Cortex of kidney (tissue), 1 donor: ENCODE measurements at places on chromosomes 1 and 21.

- no peak for DNase-seq
These were observed 161.6 kb downstream of the LRRC40 start for GRCh38 chr1:70043804-70044203.

- DNase-seq: no peak
These were observed 45.8 kb downstream of the RGS7 start for GRCh38 chr1:241311056-241311746.

GRCh38 chr1:109761227-109762038 is 2.3 kb downstream of the EPS8L3 start:
- no peak for DNase-seq

DNA sequence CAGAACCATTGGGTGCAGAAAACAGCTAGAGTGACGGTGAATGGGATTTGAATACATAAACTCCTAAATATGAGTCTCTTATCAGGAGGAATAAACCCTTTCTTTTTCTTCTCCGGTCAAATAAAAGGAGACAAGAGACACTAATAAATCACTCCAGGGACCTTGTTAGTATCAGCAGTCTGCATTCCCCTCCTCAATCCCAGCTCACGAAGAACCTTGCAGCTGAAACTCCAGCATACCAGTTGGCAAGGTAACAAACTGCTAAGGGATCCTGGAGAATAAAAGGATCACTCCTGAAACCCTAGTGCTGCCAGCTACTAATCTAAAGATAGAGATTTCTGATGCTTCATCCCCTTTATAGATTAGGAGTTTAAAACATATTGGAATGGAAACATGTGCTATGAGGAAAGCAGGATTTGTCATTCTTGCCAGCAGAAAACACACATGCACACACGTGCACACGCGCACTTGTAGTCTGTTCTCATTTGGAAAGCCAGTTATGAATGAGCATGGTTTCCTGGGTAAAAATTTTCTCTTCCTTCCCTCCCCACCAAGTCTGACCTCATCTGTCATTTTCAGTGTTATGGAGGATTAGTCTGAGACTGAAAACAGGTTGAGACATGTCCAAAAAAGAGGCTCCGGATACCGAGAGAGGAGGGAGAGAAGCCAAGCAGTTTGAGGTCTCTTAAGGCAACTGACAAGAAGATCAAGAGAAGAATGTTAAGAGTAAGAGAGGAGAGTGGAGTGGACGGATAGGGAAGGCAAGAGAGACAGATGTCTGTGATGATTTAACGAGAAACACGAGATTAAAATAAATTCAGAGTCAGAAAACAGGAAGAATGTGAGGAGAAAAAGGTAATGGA is 10.9 kb downstream of the IER5 start:
- no peak for DNase-seq

DNA sequence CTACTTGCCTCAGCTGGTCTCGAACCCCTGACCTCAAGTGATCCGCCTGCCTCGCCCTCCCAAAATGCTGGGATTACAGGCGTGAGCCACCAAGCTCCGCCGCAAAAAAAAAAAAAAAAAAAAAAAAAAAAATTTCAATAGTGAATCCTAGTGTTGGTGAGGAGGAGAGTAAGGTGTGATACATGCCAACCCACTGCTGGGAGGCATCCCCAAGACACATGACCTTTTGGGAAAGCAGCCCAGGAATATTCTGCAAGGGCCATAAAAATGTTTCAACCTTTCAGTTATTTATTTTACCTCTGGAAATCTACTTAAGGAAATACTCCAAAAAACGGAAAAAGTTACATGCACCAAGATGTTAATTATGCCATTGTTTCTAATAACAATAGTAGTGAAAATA is 69.0 kb downstream of the ITPKB start:
- no peak for DNase-seq

GRCh38 chr1:33429856-33430691 is 821 bp downstream of the PHC2 start:
- no peak for DNase-seq

GRCh38 chr1:9084906-9085305 is 15.5 kb upstream of the SLC2A5 start:
- no peak for DNase-seq

DNA sequence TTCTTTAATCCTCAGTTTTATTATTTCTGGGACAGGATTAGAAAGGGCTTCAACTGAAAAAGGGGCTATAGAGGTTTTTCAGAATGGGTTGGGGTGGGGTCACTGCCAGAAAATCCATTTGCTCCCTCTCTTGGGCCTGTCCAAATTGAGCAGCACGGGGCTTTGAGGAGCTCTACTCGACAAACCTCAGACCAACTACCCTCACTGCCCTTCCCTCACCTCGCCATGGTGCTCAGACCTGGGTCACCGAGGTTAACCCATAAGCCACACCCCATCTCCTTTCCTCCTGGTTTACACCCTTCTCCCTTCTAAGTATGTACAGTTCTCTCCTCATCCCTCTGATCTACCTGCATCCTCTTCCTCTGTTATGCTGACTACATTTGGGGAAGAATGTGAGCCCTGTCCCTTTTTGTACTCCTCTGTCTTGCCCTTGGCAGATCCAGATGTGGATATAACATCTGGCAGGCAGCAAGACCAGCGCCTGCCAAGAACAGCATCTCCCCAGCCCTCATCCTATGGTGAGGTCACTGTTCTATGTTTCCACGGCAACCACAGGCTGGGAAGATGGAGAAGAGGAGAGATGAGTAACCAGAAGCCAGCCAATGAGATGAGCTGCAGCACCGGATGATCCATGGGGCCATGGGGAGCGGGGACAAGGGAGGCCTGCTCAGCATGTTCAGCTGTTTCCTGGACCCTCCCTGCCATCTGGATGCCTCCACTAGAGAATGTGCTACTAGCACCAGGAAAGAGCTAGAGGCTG is 3.7 kb upstream of the FABP3 start:
- DNase-seq: no peak

DNA sequence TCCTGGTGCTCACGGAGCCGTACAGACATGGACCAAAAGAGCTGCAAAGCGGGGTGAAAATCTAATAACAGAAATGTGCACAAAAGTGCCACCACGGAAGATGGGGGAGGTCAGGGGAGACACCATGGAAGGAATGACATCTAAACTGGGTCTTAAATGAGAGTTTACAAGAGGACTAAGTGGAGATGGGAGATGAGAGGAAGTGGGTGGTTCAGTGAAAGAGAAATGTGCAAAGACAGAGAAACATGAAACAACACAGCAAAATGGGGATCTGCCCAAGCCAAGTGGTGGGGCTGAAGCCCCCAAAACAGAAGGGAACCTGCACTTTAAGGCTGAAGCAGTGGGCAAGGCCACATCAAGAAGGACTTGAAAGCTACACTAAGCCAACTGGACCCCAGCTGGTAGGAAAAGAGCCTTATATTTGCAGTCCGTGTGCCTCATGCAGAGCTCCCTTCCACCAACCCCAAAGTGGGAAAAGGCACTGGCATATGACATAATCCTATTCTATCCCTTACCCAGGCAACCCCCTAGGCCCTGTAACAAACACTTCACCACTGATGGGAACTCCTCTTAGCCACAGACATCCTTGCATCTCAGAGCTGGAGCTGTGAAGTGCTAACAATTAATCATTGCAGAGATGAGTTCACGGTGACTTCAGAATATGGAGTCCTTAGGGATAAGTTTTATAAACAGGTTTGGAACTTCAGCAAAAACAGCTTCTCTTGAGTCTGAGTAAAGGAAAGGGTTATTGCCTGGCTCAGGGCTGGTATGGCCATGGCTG is 198.6 kb upstream of the EDN2 start:
- DNase-seq: no peak

- DNase-seq: no peak
These were observed 59.7 kb downstream of the MEF2D start for GRCh38 chr1:156440654-156441437.

- no peak for DNase-seq
These were observed 1.2 kb downstream of the CHD5 start for GRCh38 chr1:6178751-6179563.

DNA sequence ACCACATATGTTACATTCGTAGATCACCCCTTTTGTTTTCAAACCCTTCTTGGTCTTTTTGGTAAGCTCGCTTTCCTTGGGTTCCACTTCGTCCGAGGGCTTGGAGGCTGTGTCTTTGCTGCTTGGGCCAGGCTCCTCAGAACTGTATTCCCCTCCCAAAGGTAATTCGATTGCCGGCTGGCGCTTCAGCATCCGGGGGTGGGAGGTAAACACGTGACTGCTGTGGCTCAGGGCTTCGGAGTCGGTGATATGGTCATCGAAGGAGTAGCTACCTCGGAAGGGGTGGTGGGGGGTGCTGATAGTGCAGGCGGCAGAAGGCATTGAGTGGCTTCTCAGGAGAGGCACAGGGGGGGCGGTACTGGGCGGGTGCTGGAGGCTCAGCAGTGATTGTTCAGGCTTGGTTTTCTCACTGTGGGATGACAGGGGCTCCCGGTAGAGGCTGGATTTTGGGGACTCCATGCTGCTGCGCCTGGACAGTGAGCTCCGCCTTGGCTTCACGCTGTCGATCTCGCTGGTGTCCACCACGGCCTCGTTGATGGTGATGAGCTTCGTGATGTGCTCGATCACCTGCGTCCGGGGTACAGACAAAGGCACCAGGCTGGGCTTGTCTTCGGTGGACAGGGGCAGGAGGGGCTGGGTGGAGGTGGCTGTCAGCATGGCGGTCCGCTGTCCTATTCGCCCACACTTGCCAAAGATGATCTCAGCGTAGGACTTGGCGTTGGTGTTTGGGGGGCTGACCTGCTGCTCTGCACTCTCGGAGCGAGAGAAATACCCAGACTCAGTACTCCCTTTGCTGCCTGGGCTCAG is 98.6 kb upstream of the EDN2 start:
- DNase-seq: no peak

DNA sequence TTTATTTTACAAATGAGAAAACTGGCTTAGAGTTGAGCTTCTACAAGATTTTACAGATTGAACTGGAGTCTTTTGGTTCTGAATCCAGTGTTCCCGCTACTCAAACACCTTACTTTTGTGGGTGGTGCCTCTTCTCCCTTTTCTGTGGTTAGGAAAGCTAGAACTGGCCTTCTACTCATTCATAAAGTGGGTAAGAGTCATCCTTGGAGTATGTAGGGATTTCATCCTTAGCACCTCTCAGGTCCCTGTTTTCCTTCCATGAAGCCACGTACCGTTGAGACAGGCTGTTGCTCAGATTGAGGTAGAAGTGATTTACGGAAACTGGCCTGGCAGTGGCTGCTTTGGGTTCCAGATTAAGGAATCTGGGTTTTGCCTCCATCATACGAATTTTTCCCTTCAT is 35.8 kb downstream of the WNT4 start:
- no peak for DNase-seq

DNA sequence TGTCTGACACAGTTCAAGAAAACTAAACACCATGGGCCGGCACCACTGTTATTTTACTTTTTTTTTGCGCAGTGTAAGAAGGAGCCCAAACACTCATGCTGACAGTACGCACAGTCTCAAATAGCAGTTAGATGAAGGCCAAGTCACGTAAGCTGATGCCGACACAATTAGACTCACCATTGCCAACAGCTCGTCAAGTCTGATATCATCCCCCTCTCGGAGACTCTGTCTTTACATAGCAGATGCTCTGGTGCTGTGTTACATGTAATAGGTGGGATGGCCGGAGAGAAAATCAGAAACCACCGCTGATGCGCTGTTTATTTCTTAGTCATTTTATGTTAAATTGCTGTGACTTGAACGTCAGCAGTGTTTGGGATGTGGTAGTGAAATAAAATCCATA is 49.3 kb downstream of the TGFB2 start:
- DNase-seq: no peak

GRCh38 chr1:125086611-125087010 is 3901.8 kb downstream of the SRGAP2C start:
- no peak for DNase-seq

GRCh38 chr1:11649624-11650330 is 4.5 kb downstream of the FBXO2 start:
- DNase-seq: no peak

GRCh38 chr1:187654635-187655034 is 825.9 kb downstream of the PLA2G4A start:
- no peak for DNase-seq

DNA sequence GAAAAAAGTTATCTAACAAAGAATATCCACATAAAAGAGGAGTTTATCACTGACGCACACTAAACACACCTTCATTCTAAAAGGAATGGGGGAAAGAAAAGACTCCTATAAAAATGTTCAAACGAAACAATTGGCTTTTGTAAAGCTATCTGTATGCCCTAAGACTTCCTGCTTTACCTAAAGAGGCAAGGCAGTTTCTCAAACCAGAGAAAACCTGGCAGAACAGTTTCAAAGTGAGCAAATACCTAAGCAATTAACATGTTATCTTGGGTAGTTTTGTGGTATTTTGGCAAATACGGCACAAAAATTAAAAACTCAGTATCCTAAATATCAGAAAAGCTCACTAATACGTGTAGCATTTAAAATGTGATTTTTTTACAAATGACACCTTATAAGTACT is 1.9 kb downstream of the PUM1 start:
- DNase-seq: no peak

DNA sequence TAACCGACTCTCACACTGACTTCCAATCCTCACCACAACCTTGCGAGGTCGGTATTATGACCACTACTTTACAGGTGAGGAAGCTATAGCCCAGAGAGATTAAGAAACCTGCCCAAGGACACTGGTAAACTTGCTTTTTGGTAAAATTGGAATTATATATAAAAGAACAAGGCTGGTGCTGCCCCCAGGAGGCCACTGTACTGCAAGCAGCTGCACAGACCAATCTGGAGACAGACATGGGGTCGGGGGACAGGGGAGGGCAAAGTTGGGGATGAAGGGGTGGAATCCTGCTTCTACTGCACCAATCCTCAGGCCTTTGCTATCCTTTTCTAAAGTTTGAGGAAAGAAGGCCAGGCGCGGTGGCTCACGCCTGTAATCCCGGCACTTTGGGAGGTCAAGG is 280.8 kb downstream of the SPATA17 start:
- DNase-seq: no peak

GRCh38 chr1:7987528-7987927 is 26.0 kb downstream of the PARK7 start:
- DNase-seq: no peak

DNA sequence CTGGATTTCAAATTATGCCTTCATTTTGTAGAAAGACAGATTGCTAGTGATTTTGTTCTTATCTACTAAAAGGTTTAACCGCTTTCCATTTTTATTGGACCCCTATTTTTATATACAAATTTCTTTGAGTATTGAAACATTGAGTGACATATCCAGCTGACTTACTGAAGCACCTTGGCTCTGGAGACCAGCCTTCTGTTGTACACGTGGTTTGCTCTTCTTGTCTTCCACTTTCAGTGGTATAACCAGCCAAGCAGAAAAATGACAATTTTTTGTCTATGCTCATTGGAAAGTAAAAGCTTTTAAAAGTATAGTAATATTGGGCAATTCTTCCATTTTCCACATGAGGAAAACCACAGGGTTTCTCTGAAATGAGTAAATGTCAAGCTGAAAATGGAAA is 4.4 kb downstream of the F13B start:
- DNase-seq: no peak

GRCh38 chr1:228005511-228006033 is 1.2 kb upstream of the WNT3A start:
- DNase-seq: no peak
